Activated naive CD8-positive, alpha-beta T cell treated with anti-CD3 and anti-CD28 coated beads for 36 hours (primary cell): ENCODE measurements at places on chromosomes 4 and X. TPM values are rescaled to one million over a fixed set of nuclear protein-coding genes. Genes with fewer than 3 reads are reported as not detected.

DNA sequence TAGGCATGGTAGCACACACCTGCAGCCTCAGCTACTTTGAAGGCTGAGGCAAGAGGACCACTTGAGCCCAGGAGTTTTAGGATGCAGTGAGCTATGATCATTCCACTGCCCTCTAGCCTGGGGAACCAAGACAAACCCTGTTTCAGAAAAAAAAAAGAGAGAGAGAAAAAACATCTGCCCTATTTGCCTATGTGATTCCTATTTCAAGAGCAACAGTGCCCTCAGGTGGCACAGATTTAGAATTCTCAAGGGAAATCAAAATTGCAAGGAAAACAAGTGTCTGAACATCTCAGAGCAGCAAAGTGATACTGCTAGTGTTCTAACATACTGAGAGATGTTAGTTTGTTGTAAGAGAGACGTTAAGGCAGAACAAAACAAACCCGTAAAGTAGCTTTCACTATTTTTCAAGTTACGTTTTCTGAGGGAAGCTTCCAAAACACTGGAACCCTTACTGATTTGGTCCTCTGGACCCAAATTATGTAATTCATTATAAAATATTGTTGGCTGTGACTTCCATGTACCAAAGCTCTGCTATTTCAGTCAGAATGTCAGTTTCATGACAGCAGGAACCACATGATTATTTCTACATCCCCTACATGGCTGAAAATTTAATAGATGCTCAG lies 7.9 kb downstream of the BDH2 start:
- H3K27ac ChIP-seq, result no peak overlapping the region
- H3K27me3 ChIP-seq, result no peaks in the 10 kb centered on the region
- H3K4me1 ChIP-seq, result peaks cover 15% of the 10 kb centered on the region

DNA sequence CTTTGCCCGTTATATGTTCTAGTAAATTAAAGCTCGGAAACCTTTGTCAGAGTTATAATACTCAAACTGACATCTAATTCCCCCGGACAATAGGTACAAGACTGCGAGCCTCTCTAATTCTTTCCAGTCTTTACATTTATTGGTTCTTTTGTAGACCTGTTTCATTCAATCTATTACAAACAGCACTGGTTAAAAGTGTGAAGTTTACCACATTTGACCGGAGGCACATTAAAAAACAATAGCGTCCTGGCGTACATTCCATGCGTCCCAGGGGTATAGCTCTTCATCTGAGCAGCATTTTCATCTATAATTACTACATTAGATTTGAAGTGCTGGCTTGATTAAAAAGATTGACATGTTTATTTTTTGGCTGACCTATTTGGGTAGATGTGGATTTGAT lies 49.9 kb upstream of the TENM3 start:
- H3K4me3 ChIP-seq, result no peak overlapping the region
- no peak for DNase-seq
- H3K27ac ChIP-seq, result no peak overlapping the region
- peaks cover 4% of the 10 kb centered on the region for H3K27me3 ChIP-seq
- H3K36me3 ChIP-seq, result no peaks in the 10 kb centered on the region

- no peak overlapping the region for H3K4me3 ChIP-seq
- H3K27me3 ChIP-seq, result no peaks in the 10 kb centered on the region
- DNase-seq, result no peak
- no peaks in the 10 kb centered on the region for H3K4me1 ChIP-seq
- no peak overlapping the region for H3K27ac ChIP-seq
Measured at GRCh38 chr4:106569146-106570031, 200.8 kb upstream of the GIMD1 start.

GRCh38 chr4:107806196-107806595 lies 18.5 kb upstream of the SGMS2 start:
- no peak for DNase-seq
- peaks cover 46% of the 10 kb centered on the region for H3K27me3 ChIP-seq

GRCh38 chr4:106424426-106424825 lies 55.8 kb upstream of the GIMD1 start:
- no peak overlapping the region for H3K27ac ChIP-seq
- H3K27me3 ChIP-seq, result peaks cover 13% of the 10 kb centered on the region
- no peak for DNase-seq
- no peaks in the 10 kb centered on the region for H3K4me1 ChIP-seq

SORCS2 gene
- not detected for total RNA-seq

CT45A1 gene
- not detected for total RNA-seq

- H3K36me3 ChIP-seq, result no peaks in the 10 kb centered on the region
- no peaks in the 10 kb centered on the region for H3K4me1 ChIP-seq
- H3K27me3 ChIP-seq, result no peaks in the 10 kb centered on the region
- DNase-seq, result no peak
Measured at GRCh38 chrX:68844581-68844980, 15.8 kb downstream of the EFNB1 start.

DNA sequence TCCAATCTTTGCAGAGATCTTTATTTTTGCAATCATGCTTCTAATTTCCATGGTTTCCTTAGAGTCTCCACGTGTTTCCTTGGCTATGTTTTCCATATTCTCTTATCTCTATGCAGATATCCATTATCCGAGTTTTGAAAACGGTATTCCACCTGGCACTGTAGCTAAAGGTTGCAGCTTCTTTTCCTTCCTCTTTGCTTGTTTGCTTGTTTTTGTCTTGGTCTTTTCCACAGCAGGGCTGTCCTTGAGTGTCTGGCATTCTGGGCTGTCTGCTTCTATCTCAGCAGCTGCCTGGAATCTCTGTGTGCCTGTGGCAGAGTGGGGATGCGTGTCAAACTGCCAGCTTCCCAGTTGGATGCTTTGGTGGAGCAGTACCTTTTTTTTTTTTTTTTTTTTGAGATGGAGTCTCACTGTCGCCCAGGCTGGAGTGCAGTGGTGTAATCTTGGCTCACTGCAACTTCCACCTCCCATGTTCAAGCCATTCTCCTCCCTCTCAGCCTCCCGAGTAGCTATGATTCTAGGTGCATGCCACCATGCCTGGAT lies 46.9 kb downstream of the WFS1 start:
- DNase-seq, result no peak
- H3K36me3 ChIP-seq, result no peaks in the 10 kb centered on the region
- H3K4me1 ChIP-seq, result no peaks in the 10 kb centered on the region
- H3K27ac ChIP-seq, result no peak overlapping the region
- H3K4me3 ChIP-seq, result no peak overlapping the region
- peaks cover 12% of the 10 kb centered on the region for H3K27me3 ChIP-seq

DNA sequence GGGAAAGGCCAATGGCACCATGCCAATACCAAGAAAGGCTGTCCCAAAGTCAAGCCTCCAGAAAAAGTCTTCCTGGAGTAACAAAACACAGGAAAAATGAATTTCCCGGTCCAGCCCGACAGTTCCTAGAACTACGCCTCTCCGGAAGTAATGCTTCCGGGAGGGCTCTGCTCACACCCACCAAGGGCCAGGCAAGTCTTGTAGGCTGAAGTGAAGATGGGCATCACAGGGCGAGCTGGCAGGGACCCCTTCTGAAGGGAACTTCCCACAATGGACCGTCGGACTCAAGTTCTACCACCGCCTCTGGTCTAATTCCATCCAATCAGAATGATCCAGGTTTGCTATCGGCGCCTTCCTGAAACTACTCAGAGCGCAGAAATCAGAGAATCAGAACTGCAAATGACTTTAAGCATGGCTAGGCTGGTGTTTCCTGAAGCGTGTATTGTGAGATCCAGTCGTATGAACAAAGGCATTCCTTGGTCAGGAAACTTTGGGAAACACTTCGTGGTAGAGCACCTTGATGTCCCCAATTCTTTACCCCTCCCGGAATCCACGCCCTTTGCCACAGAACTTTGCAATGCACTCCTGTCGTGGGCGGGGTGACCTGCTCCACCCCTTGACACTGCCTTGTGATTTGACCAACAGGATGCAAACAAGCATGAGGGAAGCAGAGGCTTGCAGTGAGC lies 127.8 kb downstream of the BCOR start:
- peaks cover 16% of the 10 kb centered on the region for H3K4me1 ChIP-seq
- no peaks in the 10 kb centered on the region for H3K27me3 ChIP-seq
- no peak overlapping the region for H3K27ac ChIP-seq
- DNase-seq, result no peak

DNA sequence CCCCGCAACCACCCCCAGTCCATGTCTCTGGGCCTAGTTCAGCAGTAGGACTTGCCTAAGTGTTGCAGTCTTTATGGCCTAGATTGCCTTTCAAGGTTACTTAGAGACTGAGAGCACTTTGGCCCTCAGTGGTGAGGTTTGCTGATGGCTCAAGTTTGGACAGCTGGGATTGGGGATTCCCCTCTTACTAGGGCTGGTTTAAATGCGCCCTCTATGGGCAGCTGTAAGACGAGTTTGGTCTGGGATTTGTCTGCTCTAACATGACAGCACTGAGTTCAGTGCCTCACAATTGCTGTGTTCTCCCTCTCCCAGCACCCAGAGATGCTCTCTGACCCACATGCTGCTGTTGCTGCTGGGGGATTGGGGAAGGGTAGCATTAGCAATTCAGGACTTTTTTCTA lies 23.1 kb downstream of the DACH2 start:
- peaks cover 3% of the 10 kb centered on the region for H3K27me3 ChIP-seq
- no peak for DNase-seq

DNA sequence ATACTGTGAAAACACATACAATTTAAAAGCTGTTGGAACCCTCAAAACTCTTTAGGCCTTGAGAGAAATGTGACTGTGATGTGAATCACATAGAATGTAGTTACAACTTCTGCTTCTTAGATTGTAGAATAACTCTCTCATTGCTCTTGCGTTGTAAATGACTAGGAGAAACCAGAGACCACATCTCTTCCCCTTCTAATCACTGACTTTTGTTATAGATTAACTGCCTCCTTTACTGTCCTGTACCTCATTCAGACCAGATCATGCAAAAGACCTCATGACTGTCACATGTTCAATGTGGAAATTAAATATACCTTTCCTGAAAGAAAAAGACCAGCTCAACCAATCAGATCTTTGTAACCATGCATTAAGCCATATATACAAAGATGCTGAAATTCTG lies 43.2 kb upstream of the NEIL3 start:
- no peak for DNase-seq
- no peaks in the 10 kb centered on the region for H3K4me1 ChIP-seq
- no peak overlapping the region for H3K27ac ChIP-seq

DNA sequence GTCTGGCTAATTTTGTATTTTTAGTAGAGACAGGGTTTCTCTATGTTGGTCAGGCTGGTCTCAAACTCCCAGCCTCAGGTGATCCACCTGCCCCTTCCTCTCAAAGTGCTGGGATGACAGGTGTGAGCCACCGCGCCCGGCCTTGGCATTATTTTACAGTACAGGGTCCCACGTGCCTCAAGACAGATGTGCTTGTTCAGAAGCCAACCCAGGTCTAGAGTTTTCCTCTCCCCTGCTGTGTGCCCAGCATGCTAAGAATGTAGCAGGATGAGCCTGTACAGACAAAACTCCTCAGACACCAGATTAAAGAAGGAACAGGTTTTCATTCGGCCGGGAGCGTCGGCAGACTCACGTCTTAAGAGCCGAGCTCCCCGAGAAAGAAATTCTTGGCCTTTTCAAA lies 42.2 kb downstream of the CRLF2 start:
- H3K36me3 ChIP-seq, result no peaks in the 10 kb centered on the region
- DNase-seq, result no peak
- H3K4me1 ChIP-seq, result peaks cover 7% of the 10 kb centered on the region

ADRA2C gene
- total RNA-seq, result not detected

- no peak for DNase-seq
- H3K4me1 ChIP-seq, result peaks cover 5% of the 10 kb centered on the region
- H3K4me3 ChIP-seq, result no peak overlapping the region
- H3K27me3 ChIP-seq, result no peaks in the 10 kb centered on the region
- no peaks in the 10 kb centered on the region for H3K36me3 ChIP-seq
Measured at GRCh38 chr4:189802884-189803283, 137.8 kb upstream of the FRG1 start.

DNA sequence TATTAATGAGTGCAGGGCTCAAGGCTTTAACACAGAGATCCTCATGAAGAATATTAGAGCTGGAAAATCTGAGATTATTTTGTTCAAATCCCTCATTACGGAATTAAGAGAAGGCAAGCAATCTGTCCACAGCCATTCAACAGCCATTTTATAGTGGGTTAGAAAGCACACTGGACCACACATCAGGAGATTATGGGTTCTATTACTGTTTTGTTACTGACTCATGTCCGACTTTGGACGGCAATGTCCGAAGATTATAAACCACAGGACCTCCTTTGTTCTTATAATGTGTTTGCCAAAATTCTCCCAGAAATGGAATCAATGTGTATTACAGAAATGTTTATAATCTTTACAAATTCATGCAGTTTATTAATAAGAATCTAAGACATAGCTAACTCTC lies 8.1 kb downstream of the LAMTOR3 start:
- peaks cover 4% of the 10 kb centered on the region for H3K36me3 ChIP-seq
- peaks cover 11% of the 10 kb centered on the region for H3K4me1 ChIP-seq
- DNase-seq, result no peak
- no peaks in the 10 kb centered on the region for H3K27me3 ChIP-seq
- H3K4me3 ChIP-seq, result no peak overlapping the region
- H3K27ac ChIP-seq, result no peak overlapping the region

RFC1 gene
- total RNA-seq, result 117 TPM
